ENCODE measurements at places on chromosomes 5 and 9.

GRCh38 chr5:72760259-72760658, 56.2 kb upstream of the TNPO1 start:
- no peak for DNase-seq

GRCh38 chr9:35490155-35490909, 421 bp downstream of the RUSC2 start:
- DNase-seq, result no peak

DNA sequence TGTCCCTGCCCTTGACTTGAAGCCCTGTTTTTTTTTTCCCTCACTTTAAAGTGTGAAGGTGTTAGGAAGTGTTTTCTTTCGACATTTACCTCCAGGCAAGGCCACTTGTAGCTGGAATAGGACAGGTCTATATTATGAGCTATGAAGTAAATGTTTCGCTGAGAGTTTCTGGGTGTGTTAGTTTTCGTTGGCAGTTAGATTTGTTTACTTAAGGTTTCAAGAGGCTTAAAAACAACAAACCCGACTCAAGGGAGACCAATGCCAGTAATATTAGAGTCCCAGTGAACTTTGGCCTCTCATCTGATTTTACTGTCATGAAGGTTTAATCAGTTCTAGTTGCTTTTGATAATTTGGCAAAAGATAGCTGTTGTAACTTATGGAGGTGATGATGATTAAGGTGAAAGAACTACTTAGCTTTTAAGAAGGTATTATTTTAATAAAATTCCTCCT, 25.2 kb downstream of the OCLN start:
- DNase-seq, result peak; percentile 88

DNA sequence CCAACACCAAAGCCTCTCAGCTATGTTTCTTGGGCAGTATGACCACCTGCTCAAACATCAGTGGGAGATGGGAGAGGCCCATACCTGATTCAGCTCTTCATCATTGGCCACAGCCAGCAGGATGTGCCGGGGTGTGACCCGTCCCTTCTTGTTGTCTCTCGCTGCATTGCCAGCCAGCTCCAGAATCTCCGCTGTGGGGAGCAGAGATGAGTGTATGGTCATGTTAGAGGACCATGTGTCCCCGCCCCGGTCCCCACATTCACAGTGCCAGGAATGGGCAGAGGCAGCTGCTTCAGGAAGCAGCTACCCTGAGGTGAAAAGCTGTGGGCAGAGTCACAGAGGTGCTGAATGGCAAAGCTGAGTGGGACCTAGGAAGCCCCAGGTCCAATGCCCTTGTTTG, 29.1 kb downstream of the MACROH2A1 start:
- no peak for DNase-seq

DNA sequence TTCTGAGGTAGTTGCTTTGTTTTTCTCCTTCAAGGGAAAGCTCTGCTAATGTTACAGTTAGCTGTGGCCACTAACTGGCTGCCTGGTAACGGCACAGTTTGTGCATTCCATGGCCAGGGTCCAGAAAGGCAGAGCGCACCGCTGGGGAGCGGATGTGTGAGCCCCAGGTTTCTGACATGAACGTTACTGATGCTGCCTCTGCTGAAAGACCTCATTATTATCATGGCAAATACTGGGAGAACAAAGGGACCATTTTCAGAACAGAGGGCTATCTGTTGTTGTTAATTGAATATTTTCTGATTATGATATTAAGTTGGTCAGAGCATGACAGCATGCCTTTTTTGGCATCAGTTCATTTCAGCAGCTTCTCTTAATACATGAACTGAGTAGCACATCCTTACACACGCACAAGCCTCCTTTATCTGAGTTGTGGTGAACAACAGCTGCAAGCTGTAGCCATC, 134.1 kb downstream of the NUDT12 start:
- no peak for DNase-seq

- DNase-seq, result no peak
These were observed 168.3 kb downstream of the LPAR1 start for GRCh38 chr9:110869931-110870330.

- DNase-seq, result peak; percentile 83
These were observed 25.2 kb downstream of the SHC3 start for GRCh38 chr9:89153232-89154017.
